ENCODE measurements at places on chromosomes 5 and 9.

GRCh38 chr9:81396528-81396927, 292.8 kb downstream of the TLE1 start:
- DNase-seq: no peak

DNA sequence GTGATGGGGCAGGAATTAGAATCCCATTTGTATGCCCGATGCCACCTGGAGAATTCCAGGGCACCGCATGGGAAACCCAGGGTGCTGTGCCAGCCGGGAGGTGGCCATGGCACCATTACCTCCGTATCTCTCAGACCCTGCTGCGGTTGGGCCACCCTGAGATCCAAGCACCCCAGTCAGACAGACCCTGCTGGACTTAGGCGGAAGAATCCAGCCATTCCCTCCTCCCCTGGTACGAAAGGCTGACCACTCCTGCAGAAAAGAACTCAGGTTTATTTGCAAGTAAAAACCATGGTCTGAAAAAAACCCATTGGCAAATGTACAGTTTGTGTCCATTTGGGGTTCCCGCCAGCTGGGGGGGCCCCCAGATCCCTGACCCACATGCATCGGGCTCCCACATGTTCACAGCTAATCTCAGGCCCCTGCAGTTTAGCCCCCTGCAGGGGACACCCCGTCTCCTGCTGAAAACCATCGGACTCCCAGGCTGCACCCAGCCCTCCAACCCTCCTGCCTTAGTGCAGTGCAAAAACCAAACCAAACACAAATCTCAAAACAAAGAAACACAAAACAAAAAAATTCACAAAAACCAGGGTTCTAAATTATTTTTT, 23.6 kb upstream of the SARDH start:
- DNase-seq: no peak

GRCh38 chr9:121954477-121955140, 138.5 kb downstream of the TTLL11 start:
- DNase-seq: no peak

DNA sequence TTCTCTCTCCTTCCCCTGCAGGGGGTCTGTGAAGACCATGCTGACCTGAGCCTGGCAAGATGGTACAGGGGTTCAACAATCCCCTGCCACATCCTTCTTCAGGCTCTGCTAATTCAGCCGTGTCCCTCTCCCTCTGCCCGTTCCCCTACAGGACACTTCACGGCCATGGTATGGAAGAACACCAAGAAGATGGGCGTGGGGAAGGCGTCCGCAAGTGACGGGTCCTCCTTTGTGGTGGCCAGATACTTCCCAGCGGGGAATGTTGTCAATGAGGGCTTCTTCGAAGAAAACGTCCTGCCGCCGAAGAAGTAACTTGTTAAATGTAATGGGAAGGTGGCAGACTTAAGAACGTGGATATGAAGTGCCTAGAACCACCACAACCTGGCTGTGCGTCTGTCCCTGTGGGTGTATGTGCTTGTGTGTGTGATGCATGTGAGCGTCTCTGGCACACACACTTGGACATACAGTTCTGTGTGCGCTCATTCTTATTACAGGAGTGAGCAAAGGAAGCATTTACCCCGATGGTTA, 6.9 kb upstream of the CCIN start:
- no peak for DNase-seq

GRCh38 chr5:11139217-11139865, 378.3 kb upstream of the DAP start:
- DNase-seq: no peak

- no peak for DNase-seq
These were observed 44.0 kb downstream of the OTULIN start for GRCh38 chr5:14708551-14708950.

Measured in NCI-H187 (cell line).